ENCODE measurements at places on chromosomes 7 and 10.

GRCh38 chr7:26293569-26294308 is 2.1 kb downstream of the SNX10 start:
- peak; percentile 77 for DNase-seq

- no peak for DNase-seq
Measured at GRCh38 chr7:120079704-120080103, 193.3 kb upstream of the KCND2 start.

GRCh38 chr10:91424016-91424415 is 13.9 kb downstream of the HECTD2 start:
- DNase-seq, result no peak

DNA sequence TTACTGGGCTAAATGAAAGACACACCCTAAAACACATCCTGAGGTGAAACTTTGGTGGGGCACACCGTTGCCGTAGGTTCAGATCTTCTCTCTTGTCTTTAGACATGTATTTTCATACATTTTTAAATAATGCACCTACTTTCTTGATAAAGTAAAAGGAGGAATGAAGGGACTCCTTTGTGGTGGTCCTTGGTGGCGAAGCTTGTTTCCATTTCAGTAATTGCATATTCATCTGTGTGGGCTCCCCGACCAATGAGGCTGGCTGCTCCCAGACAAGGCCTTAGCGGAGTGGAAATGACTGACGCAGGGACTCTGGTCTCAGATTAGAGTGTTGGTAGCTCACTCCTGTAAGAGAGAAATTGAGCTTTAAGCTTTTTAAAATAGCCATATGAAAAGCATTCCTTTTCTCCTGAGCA is 815 bp downstream of the CCSER2 start:
- peak; percentile 52 for DNase-seq

DNA sequence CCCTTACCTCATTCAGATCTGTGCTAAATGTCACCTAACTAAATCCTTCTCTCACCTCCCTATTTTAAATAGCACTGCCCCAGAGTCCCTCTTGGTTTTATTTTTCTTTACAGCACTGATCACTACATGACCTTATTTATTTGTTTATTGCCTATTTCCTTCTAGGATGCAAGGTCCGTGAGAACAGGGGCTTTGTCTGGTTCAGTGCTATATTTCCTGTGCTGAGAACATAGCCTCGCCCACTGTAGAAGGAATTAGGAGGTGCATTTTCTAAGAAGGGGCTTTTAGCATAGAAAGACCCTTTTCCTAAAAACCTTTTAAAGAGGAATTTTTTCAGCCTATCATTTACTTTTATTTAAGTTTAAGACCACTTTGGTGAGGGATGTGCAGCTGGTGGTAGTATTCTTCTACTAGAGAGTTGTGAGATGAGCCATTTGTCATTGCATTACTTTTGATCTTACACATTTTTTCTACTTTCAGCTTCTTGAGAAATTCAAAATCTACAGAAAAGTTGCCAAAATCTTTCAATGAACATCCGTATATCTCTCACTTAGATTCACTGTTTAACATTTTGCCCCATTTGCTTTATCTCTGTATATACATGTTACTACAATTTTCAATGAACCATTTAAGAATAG is 13.5 kb upstream of the PCGF5 start:
- no peak for DNase-seq

DNA sequence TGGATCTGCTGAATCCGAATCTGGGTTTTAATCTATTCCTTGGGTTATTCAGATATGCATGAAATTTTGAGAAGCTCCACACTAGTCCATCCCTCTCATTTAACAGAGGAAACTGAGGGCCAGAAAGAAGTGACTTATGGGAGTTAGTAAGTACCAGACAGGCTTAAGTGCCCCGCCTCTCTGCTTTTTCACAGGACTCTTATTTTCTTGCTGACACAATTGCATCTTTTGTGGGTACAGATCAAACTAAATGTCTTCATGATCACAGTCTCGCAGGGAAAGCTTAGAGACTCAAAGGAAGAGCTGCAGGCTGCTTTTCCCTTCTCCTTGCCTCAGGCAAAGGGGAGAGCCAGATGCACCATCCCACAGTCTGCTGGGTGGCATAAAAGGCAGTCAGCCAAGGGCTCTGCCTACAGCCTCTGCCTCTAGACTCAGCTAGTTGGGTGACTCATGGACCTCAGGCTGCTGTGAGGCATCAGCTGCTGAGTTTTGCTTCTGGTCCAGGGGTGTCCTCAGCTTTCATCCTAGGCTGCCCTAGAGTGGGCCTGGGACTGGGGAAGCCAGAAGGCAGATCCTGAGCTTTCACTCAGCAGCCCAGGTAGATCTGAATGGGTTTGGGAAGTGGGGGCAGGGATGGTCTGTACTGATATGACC is 11.6 kb downstream of the GOLGA7B start:
- DNase-seq, result peak; percentile 89

- DNase-seq, result no peak
Measured at GRCh38 chr10:104303594-104304355, 34.5 kb downstream of the ITPRIP start.

GRCh38 chr7:50497968-50498367 is 47.8 kb upstream of the FIGNL1 start:
- DNase-seq, result no peak

GRCh38 chr7:94511718-94512117 is 2.1 kb downstream of the CASD1 start:
- DNase-seq, result no peak

DNA sequence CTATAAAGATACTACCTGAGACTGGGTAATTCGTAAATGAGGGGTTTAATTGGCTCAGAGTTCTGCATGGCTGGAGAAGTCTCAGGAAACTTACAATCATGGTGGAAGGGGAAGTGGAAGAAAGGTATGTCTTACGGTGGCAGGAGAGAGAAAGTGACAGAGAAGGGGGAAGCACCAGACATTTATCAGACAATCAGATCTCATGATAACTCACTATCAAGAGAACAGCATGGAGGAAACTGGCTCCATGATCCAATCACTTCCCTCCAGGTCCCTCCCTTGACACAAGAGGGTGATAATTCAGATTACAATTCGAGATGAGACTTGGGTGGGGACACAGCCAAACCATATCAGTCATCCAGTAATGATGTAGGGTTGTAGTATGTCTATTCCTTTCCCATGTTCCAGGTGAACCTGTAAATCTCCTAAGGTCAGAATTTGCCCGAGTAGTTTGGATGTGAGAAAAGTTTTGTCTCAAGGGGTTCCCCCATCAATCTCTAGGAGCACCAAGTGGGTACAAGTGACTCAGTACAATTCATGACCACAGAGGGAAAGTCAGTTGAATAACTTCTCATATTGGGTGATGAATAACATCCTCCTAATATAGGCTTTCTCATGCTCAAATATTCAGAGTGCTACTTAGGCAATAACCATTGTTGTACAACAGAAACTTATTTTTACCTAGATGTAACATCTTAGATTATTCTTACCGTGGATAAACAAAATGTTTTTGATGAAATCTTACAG is 39.7 kb upstream of the MTPN start:
- peak; percentile 5 for DNase-seq

GRCh38 chr7:100852048-100852872 is at the start of gene SLC12A9:
TSS of gene SLC12A9 (plus strand) at chr7:100852713. CDS start at chr7:100854198, 1,485 bp downstream.
- peak; percentile 98 for DNase-seq

- no peak for DNase-seq
Measured at GRCh38 chr10:113161066-113161465, 211.0 kb downstream of the TCF7L2 start.

DNA sequence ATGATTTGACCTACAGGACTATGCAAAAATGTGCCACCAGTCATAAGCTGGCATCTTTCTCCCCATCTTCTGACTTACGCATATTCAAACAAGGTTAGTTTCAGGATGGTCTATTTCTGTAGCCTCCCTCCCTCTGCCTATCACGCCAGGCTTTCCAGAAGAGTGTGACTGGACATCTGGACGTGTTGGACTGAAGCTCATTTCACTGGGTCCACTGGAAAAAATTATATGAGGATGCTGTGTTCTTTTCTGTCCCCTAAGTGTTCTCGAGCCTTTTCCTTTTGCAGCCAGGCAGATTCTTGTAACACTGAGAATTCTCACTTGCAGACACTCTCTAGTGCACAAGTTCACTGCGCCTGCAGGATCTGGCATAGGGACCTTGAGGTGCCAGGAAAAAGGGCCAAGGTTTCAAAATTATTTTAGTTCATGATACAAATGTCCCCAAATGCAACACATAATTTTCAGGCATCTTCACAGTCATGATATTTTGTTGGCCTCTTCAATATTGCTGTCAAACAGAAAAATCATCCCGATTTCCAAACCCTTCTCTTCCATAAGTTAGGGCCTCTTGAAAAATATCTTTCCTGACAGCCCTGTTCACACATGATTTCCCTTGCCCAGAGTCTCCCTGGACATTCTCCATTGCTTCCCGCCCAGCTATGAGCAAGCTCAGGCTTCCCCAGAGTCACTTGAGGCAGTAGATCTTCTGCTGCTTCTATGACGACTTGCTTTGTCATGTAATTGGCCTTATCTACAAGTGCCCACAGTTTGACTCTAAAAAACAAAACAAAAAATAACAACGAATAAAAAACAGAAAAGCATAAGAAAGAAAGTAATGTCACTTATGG is 170.4 kb downstream of the BMPER start:
- no peak for DNase-seq

- no peak for DNase-seq
Measured at GRCh38 chr10:80647173-80647833, 109.6 kb downstream of the SH2D4B start.

GRCh38 chr10:26314265-26315013 is 97.9 kb downstream of the GAD2 start:
- no peak for DNase-seq

DNA sequence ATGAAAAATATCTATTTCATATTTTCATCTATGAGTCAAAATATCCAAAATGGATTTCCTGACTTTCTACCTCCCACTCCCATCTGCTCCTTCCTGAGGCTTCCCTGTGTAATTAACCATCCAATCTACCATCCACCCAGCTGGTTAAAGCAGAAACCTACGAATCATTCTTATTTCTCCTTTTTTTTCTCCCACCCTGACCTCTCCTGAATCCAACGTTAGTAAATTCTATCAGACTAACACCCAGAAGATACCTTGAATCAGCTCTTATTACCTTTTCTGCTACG is 3.7 kb upstream of the LIPF start:
- no peak for DNase-seq

All from suppressor macrophage treated with lipopolysaccharide for 1 hour (primary cell).